ENCODE measurements at places on chromosomes 7 and 10.
A peak's percentile ranks its signal among the peaks of the same experiment; 100 is the strongest.

DNA sequence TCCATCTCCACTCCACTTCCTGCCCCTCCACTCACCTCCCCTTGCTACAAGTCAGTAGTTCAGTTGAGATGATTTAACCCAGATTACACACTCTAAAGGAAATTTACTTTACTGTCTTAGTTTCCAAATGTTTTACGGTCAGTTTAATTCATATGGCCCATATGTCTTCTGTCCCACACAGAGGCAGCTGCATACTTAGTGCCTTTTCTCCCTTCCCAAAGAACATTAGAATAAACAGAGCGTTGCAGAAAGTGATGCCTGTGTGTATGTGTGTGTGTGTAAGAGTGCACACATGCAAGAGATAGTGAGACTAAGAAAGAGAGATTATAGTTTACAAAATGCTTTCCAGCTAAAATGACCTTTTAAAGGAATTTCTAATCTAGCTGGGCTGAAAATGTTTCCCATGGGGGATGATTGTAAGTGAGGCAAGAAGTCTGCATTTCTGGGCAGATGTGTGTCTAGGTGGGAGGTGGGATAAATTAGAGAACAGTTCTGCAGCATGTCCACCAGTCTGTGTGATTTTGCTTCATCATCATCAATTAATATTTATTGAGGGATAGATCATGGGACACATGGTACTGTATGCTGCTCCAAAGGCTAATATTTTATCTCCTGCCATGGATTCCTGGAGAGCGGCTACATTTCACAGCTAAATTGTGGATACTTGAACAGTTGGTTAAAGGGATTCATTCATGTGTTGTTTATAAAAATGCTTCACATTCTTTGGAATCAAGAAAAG, 81.5 kb downstream of the NXPH1 start:
- no peak for DNase-seq

- no peak for DNase-seq
Measured at GRCh38 chr10:7287377-7287776, 123.5 kb downstream of the SFMBT2 start.

DNA sequence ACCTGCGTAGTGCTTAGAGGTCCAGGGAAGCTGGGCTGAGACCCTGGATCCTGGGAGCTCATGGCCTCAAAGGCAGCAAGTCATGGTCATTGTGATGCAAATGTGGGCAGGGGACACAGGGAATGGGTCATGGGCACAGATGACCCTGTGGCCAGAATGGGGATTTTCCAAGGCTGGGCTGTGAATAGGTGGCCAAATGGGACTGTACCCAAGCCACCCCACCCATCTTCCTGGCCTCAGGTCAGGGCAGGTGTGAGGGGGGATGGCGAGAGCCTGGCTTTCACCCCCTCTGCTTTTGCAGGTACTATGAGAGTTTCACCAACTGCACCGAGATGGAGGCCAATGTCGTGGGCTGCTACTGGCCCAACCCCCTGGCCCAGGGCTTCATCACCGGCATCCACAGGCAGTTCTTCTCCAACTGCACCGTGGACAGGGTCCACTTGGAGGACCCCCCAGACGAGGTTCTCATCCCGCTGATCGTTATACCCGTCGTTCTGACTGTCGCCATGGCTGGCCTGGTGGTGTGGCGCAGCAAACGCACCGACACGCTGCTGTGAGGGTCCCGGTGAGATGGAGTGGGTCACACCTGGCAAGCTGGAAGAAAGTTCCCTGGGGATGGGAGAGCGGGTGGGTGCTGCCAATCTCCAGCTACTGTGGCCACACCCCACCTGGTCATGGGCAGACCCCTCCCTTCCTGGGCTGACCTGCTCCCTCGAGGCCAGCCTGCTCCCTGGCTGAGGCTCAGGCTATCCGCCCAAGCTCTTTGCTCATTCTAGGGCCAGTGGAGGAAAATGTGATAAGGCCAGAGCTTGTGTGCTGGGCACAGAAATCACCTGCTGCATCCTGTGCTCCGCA, 25.5 kb downstream of the RAMP3 start:
- no peak for DNase-seq

DNA sequence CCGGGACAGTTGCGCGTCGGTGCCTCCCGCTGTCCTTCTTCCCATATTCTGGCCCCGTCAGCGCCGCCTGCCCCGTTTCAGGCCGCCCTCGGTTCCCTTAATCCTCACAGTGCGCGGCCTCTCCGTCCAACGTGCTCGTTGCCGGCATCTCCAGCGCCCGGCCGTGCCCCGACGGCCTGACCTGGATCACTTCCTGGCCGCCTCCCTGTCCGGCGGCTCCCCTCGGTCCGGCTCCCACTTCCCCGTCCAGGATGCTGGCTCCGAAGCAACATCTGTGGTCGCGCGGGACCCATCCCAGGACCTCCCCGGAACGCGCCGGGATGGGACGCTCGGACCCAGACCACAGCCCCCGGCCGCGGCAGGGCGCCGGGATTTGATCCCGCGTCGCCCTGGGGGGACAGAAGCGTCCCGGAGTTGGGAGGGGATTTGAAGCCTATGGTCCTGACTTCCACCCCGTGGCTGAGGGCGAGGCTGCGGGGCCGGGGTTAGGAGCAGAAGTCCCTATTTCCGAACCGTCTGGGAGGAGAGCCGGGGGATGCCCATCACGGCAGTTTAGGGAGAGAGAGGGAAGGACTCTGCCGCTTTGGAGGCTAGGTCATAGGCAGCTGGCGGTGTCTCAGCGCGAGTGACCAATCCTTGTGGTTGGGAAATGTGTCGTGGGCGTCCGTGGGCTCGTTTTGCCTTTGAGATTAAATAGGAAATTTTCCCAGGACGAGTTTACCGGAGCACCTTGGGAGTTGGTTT, 53.8 kb downstream of the KCTD7 start:
- no peak for DNase-seq

DNA sequence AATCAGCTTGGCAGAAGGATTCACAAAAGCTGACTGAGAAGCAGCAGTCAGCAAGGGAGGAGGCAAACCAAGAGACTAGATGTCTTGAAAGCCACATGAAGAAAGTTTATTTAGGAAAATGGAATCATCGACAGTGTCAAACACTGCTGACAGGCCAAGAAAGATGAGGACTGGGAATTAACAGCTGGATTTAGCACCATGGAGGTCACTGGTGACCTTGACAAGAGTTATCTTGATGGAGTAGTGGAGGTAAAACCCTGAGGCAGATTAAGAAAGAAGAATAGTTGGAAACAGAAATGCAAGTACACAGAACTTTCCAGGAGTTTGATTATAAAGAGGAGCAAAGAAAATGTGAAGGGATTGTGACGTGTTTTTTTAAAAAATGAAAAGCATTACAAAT, 51.5 kb downstream of the LMBR1 start:
- DNase-seq = no peak

- DNase-seq = peak; percentile 25
Measured at GRCh38 chr7:104341546-104341945, 13.1 kb downstream of the LHFPL3 start.

- DNase-seq = no peak
Measured at GRCh38 chr7:46633200-46633599, 712.1 kb upstream of the IGFBP3 start.

DNA sequence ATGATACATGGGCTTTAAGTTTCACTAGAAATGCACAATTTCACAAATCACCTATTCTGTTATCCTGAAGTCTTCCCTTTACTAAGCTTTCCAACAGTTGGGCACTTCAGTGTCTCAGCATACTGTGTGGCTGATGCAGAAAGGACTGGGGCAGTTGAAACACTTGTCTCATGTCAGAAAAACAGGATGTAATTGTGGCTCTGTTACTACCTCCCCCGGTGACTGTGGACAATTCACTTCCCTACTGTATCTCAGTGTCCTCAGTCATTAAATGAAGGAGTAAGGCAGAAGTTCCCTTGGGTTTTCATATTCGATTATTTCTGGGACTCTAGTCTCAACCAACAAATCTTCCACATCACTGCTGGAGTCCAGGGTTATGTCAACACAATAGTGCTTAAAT, 17.9 kb downstream of the ANKRD22 start:
- no peak for DNase-seq

- DNase-seq = no peak
Measured at GRCh38 chr7:115340828-115341227, 418.9 kb downstream of the MDFIC start.

- no peak for DNase-seq
Measured at GRCh38 chr10:78849115-78849514, 219.7 kb upstream of the ZMIZ1 start.

- no peak for DNase-seq
Measured at GRCh38 chr7:126845331-126845730, 407.4 kb downstream of the GRM8 start.

GRCh38 chr7:47795631-47796030, 152.6 kb downstream of the PKD1L1 start:
- no peak for DNase-seq

- DNase-seq = no peak
Measured at GRCh38 chr7:98996150-98996552, 117.8 kb downstream of the TRRAP start.

GRCh38 chr10:62817766-62818425, 1.7 kb upstream of the EGR2 start:
- DNase-seq = peak; percentile 69

DNA sequence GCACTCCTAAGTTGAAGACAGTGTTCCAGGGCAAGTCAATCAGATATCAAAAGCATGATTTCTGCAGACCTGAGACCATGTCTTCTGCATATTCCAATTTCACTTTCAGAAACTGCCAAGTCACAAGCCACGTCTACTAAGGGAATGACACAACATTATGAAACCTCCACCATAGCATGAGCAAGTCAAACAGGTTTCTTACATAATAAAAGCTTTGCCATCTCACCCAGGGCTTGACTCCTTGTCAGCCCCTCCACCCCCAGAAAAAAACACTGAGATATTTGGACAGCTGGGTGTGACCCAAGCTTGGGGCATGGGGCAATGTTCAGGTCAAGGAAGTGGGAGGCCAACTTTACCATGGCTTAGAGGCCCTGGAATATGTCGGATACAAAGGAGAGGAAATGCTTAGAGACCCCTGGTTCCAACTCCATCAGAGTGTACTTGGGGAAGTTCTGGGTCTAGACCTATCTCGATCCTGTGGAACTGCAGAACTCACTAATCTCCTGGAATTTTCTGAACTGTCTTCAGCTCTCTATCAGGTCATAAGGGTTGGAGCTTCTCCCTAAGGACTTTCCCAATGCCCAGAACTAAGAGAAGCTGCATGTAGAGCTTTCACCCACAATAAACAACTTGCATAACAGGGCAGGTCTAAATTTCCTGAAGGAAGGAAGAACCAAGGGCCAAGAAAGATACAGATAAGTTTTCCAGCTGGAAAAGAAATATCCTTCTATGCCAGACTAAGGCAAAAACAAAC, 80.6 kb upstream of the NAMPT start:
- DNase-seq = no peak

DNA sequence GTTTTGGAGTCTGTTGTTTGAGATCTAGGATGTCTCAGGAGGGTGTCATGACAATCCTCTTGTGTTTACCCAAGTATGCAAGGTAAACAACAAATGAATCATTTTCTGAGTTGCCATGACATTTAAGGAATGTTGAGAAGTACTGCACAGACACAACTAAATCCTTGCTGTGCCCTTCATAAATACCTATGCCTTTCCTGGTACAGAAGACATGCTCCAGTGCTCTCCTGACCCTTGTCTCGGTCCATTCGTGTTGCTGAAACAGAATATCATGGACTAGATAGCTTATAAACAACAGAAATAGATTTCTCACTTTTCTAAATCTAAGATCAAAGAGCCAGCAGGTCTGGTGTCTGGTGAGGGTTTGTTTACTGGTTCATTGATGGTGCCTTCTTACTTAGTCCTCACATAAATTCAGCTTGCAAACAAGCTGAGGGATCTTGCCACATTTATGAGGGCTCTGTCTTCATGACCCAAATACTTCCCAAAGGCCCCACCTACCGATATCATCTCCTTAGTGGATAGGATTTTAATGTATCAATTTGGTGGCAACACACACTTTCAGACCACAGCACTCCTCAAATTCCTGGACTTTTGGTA, 341.8 kb upstream of the SEMA3A start:
- no peak for DNase-seq

GRCh38 chr7:99498546-99498944, 1.5 kb downstream of the ZNF394 start:
- DNase-seq = no peak

DNA sequence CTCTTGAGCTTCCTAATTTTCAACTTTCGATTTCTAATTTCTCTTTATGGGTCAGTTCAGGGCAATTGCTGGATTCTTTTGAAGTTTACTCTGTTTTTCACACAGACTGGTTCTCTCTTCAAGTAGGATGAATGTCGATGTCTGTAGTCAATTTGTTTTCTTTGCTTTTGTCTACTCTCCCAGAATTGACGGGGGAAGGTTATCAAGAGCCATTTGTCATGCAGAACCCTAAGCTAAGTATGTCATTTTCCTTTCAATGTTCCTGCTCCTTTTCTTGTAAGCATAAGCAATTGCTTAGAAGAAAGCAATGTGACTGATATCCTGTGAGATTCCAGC, 53.7 kb downstream of the SLC39A12 start:
- no peak for DNase-seq

DNA sequence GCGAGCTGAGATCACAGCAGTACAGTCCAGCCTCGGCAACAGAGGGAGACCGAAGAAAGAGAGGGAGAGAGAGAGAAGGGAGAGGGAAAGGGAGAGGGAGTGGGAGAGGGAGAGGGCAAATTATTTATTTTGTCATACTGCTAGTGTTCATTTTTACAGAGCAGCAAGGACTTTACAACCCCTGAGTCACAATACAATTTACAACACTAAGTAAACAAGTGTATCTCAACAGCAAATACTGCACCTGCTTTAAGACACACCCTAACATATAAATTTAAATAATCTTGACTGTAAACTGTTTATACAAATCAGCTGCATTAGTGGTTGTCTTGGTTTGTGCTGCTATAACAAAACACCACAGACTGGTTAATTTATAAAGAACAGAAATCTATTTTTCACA, 27.2 kb downstream of the HTR5A start:
- no peak for DNase-seq

DNA sequence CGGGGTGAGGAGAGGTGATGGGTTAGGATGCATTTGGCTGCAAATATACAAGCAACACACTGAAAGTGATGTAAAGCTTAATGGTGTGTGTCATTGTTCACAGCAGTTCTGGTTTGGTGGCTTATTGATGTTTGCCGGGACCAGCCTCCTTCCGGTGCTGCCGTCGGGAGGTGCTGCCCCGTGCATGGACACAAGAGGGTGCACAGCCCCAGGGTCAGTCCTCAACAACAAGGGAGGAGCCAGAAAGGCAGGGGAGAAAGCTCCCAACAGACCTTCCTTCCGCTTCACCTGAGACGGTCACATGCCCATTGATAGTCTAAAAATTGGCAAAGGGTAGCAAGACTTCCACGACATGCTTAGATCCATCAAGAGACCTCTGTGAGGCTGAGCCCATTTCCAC, 9.5 kb downstream of the RNF32 start:
- DNase-seq = peak; percentile 10

GRCh38 chr10:49734676-49735075, 27.4 kb downstream of the OGDHL start:
- no peak for DNase-seq

DNA sequence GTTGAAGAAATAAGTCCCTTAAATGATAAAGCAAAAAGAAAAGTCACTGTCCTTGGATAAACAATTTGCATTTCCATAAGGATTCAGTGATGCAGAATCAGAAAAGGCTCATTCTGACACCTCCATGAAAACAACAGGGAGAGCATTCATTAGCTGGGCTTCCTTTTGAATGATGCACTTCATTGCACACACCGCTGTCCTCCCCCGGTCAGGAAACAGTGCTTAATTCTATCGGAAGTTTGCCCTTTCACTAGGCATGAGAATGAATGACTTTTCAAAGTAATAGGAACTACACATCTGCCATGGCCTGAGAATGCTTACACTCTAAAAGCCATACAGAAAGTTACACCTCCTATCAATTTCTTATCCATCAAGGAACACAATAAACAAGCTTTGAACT, 4.2 kb downstream of the PCDH15 start:
- DNase-seq = no peak

Measured in COR-L47 (cell line).